Right ventricle myocardium inferior (tissue), 1 donor: ENCODE measurements at places on chromosomes 7 and 10.

DNA sequence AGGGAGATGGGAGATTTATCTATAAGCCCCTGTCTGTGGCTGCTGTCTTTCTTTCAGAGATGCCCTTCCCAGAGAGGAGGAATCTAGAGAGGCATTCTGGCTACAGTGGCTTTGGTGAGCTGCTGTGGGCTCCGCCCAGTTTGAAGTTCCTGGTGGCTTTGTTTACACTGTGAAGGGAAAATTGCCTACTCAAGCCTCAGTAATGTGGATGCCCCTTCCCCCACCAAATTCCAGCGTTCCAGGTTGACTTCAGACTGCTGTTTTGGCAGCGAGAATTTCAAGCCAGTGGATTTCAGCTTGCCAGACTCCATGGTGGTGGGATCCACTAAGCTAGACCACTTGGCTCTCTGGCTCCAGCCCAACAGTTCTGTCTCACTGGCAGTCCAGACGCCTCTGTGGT lies 951.6 kb downstream of the CCSER2 start:
- no peak for DNase-seq

GRCh38 chr7:106839511-106839910 lies 25.6 kb upstream of the PIK3CG start:
- no peak for DNase-seq

DNA sequence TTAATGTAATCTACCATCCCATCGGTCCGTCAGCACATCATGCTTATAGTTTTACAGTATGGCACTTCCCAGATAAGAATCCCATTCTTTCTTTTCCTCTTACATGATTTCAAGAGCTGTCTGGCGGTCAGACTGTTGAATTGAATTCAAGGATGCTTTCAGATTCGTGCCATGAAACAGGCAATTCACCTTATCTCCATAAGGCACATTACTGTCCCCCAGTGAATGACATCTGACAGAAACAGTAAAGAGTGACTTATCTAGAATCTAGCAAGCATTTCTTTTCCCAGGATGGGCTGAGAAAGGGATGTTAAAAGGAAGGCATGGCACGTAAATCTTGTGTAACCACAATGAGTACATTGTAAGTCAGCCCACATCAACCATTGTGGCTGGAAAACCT lies 61.1 kb upstream of the SEM1 start:
- DNase-seq = no peak

GRCh38 chr10:72540193-72540807 lies 85.6 kb downstream of the MICU1 start:
- no peak for DNase-seq

DNA sequence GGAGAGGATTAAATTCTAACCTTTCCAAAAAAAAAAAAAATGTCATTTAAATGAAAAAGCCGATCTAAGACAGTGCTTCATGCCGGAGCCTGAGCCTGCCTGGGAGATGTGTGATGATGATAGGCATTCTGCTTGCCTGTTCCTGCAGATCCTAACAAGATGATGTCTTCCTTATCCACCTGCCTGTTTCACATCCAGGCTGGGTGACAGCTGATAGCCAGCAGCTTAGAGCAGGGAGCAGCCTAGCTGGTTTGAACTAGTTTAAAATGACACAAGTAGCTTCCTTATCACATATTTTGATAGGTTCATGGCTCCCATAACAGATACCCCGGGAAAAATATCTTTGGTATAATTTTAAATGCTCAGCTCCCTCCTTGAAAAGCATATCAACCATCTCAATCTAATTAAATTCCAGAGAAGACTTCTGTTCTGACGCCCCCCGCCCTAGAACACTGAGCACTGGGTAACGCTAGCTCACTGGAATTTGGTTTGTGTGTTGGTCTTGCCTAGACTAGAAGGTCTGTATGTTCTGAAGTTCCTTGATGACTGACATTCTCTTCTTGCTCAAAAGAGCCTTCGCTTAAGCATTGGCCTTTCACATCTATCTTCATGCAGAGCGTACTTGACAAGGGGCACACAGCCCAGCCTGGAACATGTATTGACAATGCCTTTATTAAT lies 96.9 kb upstream of the FGFR2 start:
- DNase-seq = no peak
